ENCODE measurements at places on chromosomes 16 and 17.
A peak's percentile ranks its signal among the peaks of the same experiment; 100 is the strongest.

GRCh38 chr17:80844418-80844990 lies 147.1 kb upstream of the CHMP6 start:
- DNase-seq, result no peak

DNA sequence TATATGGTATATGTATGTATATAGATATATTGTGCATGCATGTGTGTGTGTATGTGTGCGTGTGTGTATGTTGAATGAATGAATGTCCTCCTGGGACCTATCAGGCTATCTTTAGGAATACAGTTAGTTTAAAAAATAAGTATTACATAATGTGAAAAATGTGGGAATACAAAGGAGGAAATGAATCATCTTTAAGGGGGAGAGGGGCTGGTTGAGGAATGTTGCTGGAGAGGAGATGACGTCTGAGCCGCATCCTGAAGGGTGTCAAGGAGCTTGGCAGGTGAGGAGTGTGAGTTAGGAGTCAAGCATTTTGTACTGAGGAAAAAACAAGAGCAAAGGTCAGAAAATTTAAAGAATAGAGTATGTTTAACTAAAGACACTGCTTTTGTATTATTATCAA lies 62.4 kb upstream of the NLK start:
- no peak for DNase-seq

DNA sequence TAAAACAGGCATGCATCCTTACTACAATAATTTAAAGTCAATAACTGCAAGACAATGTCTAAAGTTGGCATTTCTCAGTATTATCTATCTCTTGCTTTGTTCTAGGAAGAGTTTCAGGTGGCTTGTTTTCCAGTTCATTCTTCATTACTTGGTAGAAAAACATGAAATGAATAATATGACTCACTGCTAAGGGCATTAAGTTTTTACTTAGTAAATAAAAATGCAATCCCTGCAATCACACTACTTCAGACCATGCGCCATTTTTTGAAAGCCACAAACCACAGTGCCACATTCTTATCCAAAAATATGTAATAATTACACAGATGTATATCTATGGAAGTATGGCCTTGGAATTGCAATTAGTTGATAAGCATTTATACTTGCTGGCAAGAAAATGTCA lies 55.4 kb downstream of the CREBBP start:
- DNase-seq, result no peak

DNA sequence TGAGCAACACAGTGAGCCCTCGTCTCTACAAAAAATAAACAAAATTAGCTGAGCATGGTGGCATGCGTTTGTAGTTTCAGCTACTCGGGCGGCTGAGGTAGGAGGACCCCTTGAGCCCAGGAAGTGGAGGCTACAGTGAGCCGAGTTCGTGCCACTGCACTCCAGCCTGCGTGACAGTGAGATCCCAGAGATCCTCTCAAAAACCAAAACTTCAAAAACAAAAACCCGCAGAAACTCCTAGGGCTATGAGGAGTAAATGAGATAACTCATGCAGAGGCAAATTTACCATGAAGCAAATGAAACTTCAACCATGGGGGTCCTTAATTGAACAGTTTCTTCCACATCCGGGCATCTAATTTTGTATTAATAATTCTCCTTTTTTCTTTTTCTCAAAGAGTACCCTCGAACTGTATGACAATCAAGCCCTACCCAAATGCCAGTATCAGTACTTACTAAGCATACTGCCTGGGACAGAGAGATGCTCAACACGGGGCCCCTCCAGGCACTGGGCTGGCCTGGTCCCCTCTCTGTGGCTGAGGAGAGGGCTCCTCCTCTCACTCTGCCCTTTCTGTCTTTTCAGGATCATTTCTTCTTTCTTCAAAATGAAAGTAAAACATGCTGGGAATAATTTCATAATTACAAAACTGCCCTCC lies 789 bp upstream of the PIPOX start:
- no peak for DNase-seq

- DNase-seq, result no peak
These were observed 25.7 kb downstream of the C17orf100 start for GRCh38 chr17:6677158-6677831.

DNA sequence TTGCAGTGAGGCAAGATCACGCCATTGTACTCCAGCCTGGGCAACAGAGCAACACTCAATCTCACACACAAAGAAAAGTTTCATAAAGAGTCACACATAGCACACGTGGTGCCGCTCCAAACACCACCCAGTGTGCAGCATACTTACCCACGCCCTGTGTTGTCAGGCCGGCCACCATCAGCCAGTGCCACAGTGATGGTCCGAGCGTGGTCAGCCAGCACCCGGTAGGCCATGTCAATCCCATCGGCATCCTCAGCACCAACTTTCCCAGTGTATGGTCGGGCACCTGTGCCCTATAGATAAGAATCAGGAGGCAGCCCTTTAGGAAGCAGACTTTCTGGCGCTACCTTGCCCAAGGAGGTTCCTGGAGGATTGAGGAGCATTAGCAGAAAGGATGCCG lies 17.7 kb upstream of the EXOSC6 start:
- DNase-seq, result no peak

- DNase-seq, result no peak
These were observed 43.4 kb downstream of the SLFN5 start for GRCh38 chr17:35286120-35286781.

DNA sequence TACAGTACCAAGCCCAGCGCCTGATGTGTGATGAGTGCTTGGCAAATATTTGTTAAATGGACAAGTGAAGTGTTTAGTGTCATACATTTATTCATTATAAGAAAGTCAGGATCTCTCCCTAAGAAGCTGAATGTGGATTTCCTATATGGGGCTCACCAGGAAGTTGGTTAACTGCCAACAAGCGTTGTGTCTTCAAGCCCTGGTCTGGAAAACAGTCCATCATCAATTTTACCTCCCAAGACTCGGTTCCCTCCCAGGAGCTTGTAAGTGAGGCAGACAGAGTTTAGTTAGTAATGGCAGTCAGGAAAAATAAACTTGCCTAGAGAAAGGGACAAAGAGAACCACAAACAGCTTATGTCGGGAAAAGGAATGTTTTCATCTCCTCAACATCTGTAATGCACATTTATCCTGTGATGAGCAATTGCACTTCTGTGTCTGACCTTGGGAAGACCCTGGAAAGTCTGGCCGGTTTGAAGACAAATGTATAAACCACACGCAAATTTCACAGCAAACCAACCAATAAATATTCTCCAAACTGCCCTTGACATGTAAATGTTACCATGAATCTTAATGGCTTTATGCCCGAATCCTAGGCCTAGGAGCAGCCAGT lies 28.3 kb downstream of the C16orf95 start:
- no peak for DNase-seq

- DNase-seq, result no peak
These were observed 35.0 kb downstream of the MAPT start for GRCh38 chr17:45929344-45929743.

DNA sequence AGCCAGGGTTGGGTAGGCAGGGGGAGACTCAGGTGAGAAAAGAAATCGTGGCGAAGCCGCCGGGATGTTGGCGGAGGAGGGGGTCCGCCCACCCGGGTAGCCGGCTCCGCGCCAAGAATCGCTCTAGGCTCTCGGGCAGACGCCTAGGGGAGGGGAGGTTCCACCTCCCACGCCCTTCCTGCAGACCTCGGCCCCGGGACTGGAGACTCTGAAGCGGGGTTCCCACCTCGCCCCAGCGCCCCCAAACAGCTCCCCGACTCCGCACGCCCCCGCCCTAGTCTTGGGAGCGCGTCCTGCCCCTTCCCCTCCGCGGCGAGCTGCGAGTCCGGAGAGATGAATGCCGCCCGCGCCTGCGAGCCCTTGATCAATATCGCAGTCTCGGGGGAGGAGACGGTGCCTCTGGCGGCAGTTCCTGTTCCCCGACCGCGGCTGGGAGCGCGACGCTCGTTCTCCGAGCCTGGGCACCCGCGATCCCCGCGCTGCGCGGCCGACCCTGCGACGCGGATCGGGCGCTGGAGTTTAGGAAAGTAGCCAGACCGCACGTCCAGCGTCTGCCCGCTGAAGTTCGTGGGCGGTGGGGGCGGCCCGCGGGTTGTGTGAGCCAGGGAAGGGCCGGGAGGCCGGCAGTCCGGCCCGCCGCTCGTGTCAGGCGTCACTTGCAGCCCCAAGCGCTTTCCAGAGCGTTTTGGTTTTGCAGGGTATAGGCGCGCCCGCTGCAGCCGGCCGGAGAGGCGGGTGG lies 790 bp downstream of the CRHR1 start:
- DNase-seq, result peak; percentile 41

- no peak for DNase-seq
These were observed 2.0 kb downstream of the CAMKK1 start for GRCh38 chr17:3890878-3891219.

DNA sequence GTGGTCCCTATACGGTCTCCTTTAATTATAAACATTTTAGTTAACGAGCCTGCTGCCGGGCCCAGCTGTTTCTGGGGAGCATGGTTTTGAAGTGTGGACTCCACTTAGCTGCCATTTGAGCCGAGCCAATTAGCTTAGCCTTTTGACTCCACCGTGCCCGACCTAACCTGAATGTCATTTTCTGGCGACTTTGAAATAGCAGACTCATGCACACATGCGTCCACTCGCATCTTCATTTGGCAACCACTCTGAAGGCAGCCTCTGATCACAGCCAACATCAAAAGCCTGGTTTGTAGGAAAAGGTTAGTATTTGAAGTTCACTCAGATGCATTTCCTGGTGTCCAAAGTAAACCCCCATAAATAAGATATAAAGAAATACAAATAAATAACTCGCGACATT lies 16.8 kb downstream of the AXIN2 start:
- no peak for DNase-seq

All from stimulated activated CD4-positive, alpha-beta T cell treated with anti-CD3 and anti-CD28 coated beads, Interleukin-2, amount 100 ng/mL, for 24 hours (primary cell).